ENCODE measurements at places on chromosomes 2 and 18.

DNA sequence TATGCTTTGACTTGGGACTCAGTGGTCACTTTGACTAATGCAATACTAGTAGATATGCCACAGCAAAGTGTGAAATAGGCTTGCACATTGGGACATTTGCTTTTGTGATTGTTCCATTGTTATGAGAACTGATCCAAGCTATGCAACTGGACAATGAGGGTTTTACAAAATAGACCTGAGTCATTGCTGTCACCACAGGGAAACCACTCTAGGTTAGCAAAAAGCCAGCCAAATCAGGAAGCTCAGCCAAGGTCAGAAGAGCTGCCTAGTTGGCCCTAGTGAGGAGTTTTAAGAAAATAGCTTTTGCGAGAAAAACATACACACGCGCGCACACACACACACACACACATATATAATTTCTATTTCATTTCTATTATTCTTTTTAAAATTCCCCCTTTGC is 452.4 kb upstream of the CDH7 start:
- DNase-seq, result no peak

GRCh38 chr2:186966015-186966414 is 117.0 kb upstream of the ZSWIM2 start:
- DNase-seq, result no peak

DNA sequence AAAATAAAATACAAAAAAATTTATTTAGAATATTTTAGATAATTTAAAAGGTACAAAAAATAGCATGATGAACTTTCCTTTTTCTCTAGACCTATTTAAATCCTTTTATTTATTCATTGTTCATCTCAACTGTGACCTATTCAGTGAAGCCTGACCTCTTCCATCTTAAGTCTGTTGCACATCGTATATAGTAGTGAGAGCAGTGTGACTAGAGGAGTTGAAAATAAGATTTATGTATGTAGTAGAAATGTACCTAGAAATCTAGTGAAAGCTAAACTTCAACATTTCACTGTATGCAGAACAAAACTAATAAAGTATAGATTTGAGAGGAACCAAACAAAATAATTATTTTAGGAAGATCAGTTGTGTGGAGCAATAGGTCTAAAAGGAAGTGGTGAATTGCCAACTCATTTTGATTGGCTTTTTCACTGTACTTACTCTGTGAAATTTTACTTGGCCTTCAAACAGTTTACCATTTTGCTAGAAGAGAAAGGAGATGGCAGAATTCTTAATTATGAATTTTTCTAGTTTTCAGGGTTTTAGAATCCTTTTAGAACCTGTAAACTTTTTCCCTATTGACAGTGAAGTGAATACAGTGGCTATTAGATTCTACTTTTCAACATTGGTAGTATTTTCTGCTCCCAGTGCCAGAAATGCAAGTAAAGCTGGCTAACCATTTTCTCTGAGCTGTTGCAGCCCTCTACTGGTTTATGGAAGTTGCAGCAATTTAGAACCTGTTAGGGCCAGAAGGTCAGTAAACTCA is 11.0 kb downstream of the ANKRD12 start:
- peak; percentile 54 for DNase-seq

DNA sequence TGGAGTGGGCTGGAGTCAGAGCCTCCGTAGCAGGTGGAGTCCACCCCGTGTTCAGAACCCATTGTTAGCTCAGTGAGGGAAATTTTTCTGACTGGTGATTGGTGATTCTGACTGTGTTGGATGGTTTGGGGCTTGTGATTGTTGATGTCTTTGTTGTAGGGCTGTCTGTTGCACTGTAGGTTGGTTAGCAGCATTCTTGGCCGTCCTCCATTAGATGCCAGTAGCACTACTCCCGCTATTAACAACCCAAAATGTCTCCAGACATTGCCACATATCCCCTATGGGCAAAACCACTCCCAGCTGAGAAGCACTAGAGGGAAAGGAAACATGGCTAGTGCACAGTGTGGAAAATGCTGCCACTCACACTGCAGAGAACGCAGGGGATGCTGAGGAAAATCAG is 51.7 kb downstream of the ARMC9 start:
- DNase-seq, result no peak

GRCh38 chr2:104577143-104577542 is 276.8 kb upstream of the POU3F3 start:
- no peak for DNase-seq

Measured in astrocyte (in vitro differentiated cells and primary cell).